ENCODE measurements at places on chromosomes 2 and 18.

GRCh38 chr2:17208511-17208910 lies 309.7 kb downstream of the RAD51AP2 start:
- no peak for DNase-seq

GRCh38 chr18:27075828-27076227 lies 109.3 kb downstream of the CHST9 start:
- peak; percentile 13 for DNase-seq

DNA sequence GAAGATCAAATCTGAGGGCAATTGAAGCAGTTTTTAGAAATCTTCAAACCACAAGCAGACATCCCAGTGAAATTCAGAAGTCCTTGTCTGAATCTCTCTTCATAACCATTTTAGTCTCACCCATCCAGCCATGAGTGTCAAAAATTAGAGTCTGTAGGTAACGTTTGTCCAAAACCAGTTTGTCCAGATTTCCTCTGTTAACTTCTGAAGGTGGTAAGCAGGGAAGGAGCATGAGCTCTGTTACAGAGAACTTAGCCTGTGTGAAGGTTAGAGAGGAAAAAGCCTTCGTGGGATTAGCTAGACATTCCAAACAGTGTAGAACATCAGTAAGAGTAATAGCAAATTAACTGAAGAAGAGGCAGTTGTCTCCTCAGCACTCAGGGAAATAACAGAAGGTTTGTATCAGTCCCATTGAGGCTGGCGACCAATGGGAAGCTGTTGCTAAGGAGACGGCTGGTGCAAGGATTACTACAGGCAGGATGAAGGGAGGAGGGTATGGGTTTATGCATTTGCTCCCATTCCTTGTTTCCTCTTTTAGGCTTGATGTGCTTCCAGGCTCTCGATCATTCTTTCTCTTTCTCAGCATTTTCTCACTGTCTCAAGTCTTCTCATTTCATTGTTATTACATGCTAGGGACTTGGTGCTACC lies 8.7 kb upstream of the GPR155 start:
- peak; percentile 76 for DNase-seq

- DNase-seq: no peak
Observed at GRCh38 chr2:74499267-74499939, at the start of gene LBX2. TSS of gene LBX2 (minus strand) at chr2:74499603. CDS start at chr2:74499537, 66 bp downstream.

GRCh38 chr18:32577561-32577960 lies 106.9 kb upstream of the GAREM1 start:
- no peak for DNase-seq

DNA sequence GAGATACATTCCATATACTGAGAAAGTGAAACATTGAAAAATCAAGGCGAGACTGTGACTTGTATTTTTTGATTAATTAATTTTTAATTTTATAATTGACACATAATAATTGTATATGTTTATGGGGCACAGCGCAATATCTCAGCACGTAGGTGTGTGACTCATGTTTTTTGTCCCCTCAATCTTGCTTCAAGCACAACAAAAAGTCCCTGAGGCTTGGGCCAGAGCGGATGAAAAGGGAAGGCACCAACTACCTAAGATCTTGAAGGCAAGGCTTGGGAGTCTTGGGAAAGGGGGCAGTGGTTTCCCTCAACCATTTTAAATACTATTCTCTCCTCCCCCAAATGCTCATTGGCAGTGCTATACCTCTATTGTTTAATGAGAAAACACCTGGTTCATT lies 9.9 kb downstream of the SGPP2 start:
- DNase-seq: no peak

GRCh38 chr2:206011018-206011614 lies 74.9 kb downstream of the INO80D start:
- DNase-seq: no peak

DNA sequence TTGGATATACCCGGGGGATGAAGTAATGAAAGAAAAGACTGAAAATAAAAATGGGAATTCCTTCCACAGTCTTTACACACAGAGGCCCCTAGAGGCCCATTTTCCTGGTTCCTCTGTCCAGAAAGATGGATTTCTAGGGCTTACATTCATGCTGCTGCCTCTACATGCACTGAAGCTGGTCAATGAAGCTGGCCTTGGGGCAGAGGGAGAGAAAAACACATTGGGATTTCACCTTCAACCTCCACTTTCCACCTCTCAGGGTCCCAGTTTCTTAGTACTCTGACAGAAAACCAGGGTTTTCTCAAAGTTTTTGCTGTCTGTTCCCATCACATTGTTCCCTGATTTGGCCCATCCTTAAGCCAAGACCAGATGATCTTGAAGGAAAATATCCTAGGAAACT lies 154.6 kb upstream of the ZSWIM2 start:
- DNase-seq: no peak

DNA sequence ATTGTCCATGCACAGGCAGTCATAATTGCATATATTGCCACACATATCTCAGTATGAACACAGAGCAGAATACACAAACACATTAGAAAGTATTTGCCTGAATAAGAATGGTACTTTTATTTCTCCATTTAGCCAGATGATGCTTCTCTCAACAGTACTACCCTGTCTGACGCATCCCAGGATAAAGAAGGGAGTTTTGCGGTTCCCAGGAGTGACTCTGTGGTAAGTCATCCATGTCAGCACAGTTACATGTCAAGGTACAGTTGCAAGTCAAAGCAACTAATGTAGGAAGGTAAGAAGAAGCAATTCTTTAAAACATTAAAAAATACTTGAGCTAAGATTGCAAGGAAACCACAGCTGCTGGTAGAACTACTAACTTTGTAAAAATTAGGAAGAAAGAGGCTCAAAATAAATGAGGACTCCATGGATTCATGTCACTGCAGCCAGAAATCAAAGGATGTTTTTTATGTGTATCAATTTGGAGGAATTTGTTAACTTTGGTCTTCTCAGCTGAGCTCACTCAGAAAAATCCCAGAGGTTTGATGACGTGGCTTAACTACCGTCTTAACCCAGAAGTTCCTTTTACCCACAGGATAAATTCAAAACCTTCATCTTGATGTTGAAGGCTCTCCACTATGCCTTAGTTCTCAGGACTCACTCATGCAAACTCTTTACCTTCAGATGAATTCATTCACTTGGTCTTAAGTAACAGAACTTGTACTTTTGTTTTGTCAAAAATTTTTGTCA lies 130.3 kb downstream of the ARHGAP28 start:
- no peak for DNase-seq

DNA sequence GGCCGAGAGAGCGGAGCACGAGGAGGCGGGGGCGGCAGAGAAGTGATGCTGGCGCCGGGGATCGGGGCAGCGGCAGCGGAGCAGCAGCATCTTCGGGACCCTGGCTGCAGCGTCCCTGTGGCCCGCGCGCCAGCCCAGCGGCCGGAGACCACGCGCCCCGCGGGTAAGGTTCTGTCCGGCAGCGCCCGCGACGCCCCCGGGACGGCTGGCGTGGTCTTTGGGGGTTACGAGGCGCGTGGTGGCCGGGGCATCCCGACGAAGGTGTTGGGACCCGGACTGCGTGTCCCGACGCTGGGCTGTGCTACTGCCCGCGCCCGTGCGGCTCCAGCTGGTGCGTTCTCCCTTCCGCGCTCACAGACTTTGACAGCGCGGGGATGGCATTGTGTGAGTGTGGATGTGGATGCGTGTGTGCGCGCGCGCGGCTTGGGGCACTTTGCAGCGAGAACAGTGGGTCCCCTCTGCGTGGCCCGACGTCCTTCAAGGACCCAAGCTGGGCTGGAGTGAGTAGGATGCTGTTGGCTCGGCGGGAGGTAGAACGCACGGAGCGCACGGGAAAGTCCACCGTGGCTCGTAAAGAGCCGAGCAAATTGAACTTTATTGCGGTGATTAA lies 405.0 kb downstream of the XIRP2 start:
- peak; percentile 6 for DNase-seq

DNA sequence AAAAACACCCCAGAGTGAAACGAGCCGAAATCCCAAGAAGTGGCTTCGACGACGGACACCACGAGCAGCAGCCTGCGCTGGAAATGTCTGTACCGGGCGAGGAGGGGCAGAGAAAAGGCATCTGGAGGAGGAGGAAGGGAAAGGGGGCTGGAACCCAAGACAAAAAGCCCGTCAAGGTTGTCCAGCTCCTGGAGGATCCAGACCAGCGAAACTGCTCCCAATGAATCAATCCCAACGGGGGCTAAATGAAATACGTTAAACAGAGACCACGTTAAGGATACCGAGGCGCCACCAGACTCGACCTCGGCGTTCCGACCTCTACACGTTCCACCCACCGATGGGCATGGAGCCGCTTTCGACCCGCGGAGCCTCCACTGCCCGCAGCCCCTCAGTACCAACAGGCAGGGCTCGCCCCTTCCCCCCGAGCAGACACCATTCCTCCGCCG lies 400 bp downstream of the CCDC88A start:
- DNase-seq: peak; percentile 63

GRCh38 chr18:1503847-1504246 lies 599.2 kb downstream of the ADCYAP1 start:
- DNase-seq: no peak

- DNase-seq: no peak
Observed at GRCh38 chr2:152580714-152581113, 136.5 kb downstream of the PRPF40A start.

DNA sequence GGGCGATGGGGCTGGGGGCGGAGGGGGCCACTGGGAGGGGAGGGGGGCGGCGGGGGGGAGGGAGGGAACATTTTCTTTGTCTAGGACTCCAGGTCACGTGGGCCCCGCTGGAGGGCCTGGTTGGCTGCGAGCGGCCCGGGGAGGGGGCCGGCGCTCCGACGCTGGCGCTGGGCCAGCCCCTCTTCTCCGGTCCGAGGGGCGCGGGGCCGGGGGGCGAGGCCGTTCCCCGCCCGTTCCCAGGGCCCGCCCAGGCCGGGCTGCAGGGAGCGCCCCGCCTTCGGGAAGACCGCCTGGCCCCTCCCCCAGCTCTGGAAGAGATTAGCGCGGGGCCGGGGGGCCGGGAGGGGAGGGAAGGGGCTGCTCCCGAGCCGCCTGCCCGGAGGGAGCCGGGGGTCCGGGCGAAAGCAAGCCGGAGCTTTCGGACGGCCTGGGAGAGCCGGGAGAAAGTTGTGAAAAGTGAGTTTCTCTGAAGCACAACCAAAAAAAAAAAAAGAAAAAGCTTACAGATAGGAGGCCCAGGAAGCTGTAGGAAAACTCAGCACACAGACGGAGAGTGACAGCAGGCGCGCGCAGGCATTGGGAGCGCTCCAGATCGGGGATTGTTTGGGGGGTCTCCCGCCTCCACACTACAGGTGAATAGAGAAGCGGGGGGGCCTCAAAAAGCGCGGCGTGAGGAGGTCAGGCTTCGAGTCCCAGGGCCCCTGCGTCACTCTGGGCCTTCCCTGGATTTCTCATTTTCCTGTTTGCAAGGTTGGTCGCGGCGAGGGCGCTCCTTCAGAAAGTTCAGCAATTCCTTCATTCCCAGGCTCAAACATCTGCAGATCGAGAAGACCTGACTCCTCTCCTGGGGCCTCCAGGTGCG lies 84.1 kb upstream of the POMC start:
- peak; percentile 86 for DNase-seq

DNA sequence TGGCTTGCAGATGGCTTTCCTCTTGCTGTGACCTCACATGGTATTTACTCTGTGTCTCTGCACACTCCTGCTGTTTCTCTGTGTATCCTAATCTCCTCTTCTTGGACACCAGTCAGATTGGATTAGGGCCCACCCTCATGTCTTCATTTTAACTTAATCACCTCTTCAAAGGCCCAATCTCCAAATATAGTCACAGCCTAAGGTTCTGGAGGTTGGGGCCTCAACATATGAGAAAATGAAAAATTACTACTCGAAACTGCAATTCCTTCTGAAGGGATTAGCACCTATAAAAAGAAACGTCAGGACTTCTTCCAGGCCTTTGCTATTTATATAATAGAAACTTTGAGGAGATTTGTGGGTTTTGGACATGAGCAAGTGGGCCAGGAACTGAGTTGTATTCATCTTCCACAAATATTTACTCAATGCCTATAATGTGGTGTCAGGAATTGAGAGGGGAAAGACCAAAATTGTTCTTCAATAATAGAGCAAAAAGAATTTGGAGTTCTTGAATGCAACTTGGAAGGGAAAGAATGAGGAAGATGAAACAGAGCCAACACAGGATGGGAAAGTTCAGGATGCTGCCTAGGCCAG lies 270.0 kb upstream of the FN1 start:
- no peak for DNase-seq

DNA sequence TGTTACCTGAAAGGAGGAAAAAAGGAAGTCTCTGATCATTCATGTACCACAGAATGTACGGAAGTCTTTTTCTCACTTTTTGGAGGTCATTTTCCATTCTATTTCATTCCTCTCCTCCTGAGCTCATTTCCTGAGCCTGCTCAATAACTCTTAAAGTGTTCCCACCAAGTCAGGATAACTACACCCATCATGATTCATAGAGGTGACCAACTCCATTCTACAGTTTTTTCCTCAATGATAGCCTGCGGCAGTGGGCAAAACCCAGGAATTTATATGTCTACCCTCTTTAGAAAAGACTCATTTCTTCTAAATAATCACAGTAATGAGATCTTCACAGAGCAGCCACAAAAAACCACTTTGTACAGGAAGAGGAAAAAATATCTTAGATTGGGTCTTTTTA lies 372.5 kb downstream of the RBM43 start:
- no peak for DNase-seq

DNA sequence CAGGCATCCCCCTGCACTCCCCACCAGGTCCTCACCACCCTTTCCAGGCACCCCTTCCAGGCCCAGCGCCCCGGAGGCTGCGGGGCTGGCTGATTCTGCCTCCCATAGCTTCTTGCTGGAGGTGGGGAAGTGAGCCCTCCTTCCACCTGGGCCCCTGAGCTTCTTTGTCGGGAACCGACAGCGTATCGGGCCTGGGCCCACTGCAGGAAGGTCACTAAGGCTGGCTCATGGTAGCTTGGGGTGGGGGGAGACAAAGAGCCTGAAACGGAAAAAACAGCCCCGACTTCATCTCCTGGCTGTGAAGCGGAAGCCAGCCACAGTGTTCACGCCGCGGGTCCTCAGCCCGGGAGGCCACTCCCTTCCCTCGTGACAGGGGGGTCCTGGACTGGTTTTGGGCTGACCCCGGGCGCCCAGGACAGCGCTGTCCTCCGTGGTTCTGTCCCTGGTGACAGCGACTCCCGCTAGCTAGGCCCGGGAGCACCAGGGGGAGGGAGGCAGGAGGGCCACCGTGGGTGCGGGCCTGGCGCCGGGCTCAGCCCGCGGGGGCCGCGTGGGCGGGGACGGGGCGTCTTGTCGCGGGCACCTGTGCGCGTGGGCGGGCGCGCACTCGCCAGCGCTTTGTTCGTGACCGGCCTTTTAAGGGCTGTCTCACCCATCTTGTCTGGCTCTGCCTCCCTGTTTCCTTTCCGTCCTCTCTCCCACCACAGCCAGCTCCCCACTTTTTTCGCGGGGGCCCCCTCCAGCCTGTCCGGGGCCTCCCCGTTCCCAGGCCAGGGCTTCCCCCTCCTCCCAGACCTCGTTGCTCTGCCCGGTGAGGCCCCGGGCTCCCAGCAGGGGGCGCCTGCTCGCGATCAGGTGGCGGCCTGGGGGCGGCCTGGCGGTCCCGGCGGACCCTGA lies 64.9 kb downstream of the DNMT3A start:
- DNase-seq: no peak

- no peak for DNase-seq
Observed at GRCh38 chr2:64946769-64947247, 42.4 kb upstream of the SLC1A4 start.

GRCh38 chr2:7586898-7587297 lies 669.7 kb downstream of the RNF144A start:
- DNase-seq: no peak

GRCh38 chr2:50957896-50958295 lies 74.0 kb downstream of the NRXN1 start:
- DNase-seq: no peak

Measured in NCI-H510A (cell line).